ENCODE measurements at places on chromosomes 12 and 14.

GRCh38 chr12:109289004-109289403 is 20.1 kb downstream of the FOXN4 start:
- no peak for DNase-seq

GRCh38 chr12:82517808-82518207 is 159.5 kb downstream of the METTL25 start:
- DNase-seq = no peak

DNA sequence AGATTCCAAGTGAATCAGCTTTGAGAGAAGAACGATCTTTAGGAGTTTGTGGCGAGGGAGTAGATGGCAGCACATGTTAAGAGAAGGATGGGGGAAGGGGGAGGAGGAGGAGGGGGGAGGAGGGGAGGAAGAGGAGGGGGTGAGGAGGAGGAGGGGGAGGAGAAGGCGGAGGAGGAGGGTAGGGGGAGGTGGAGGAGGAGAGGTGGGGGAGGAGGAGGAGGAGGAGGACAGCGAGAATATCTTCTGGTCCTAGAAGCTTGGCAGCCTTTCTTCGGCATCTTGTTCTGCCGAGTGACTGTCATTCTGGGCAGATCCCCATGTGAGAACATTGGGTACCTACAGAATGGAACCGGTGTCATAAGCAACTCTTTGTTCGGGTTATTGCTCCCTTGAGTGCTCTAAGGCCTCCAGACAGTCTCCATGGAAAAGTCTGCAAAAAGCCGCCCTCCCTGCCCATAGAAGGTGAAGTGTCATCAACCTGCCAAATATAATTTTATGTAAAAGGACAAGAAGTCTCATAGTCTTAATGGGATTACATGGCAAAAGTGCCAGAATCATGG is 6.9 kb downstream of the RFC5 start:
- DNase-seq = no peak

- no peak for DNase-seq
These were observed 41.4 kb upstream of the PPFIA2 start for GRCh38 chr12:81800298-81801148.

DNA sequence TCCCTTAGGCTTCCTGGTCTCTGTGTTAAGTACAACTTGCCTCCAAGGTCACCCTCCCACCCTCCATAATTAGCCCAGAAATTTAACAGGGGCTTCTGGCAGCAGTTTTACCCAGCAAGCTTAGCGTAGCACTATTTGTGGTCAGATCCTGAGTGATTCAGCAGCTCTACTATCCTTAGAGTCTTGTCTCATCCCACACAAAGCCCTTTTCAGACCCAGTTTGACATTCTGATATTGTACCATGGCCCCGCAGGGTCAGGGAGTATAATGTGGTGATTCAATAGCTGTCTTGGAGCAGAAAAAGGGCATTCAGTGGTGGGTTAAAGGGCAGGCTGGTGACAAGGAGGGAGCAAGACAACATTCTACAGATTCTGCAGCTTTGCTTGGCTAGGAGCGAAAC is 153.8 kb upstream of the DDHD1 start:
- DNase-seq = no peak

GRCh38 chr14:101241807-101242278 is 319.5 kb upstream of the DIO3 start:
- no peak for DNase-seq

DNA sequence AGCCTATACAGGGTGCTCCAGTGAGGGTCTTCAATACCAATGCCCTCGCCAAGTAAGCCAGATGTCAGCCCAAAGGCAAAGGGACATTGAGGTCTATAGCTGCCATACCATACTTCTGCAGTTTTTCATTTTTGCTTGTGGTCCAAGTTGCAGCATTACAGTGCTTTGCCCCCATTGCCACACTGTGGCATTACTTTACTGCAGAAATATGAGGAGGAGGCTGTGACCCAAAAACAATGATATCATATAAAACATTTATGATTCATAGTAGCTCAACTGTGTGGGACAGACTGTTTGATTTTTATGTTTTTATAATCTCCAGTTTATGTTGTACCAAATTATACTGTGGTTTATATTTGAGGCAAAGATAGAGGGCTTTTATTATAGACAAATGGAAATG is 64.1 kb downstream of the KIAA0586 start:
- no peak for DNase-seq

DNA sequence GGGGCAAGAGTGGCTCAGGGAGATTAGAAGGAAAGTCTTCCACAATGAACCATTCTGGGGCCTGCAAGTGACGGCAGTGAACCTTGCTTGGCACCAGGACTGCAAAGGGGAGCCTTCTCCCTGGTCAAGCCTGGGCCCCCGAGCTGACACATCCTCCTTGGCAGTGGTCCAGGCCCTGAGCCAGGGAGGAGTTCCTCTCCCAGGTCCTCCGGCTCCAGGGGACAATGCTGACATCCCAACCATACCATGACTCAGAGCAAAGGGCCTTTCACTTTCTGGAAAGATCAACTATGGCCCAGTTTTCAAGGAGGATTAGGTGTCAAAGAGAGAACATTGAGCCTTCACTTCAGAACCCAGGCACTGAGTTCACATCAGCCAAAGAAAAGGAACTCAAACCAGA is 756.5 kb upstream of the TBX3 start:
- no peak for DNase-seq

DNA sequence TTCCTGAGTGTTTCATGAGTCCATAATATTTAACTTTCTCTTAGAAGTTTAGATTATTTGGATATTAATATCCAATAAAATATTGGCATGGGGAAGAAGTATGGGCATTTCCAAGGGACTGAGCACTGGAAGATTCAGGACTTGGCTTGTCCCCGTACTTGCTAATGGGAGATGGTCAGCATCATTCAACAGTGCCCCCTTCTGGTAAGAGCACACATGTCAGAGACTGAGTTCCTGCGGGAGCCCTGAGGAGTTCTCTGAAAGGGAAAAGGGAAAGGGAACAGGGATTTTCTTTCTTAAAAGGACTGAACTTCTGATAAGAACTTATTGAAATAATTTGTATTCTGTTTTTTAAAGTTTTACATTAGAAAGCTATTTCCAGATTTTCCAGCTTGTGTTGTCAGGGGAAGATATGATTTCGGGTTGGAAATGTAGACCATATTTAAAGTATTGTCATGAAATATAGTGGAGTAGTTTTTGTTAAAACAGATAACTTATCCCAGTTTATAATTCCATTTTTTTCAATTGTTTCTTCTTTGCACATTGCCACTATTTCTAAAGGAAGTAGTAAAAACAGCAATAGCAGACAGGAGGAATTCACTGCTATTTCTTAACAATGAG is 59.8 kb upstream of the C12orf71 start:
- peak; percentile 22 for DNase-seq

DNA sequence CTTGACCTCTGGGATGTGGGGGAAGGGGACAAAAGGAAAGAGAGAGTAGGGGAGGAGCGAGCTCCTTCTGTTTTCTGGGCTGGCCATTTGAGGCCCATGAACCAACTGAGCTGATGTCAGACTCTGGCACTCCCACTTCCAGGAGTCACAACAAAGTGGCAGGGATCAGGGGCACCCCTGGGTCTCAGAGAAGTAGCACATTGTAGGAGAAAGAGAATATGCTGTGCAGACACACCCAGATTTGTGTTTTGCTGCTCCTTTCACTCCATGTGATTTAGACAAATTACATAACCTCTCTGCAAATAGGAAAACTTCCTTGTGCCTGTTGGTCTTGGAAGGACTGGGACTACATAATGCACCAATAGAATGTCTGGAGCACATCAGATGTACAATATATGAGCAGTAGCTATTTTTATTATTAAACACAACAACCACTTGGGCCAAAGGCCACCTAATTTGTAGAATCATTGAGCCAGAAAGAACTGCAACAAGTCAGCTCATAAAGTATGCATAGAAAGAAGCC is 265.5 kb downstream of the ZFP36L1 start:
- no peak for DNase-seq

GRCh38 chr14:37819155-37820015 is 224.0 kb downstream of the TTC6 start:
- no peak for DNase-seq

GRCh38 chr12:93722835-93723567 is 45.8 kb downstream of the CRADD start:
- DNase-seq = no peak

- DNase-seq = no peak
These were observed 26.4 kb downstream of the NOS1 start for GRCh38 chr12:117334855-117335587.

GRCh38 chr12:13376610-13377373 is 180.3 kb downstream of the EMP1 start:
- no peak for DNase-seq

- DNase-seq = no peak
These were observed 28.8 kb downstream of the KRT80 start for GRCh38 chr12:52162981-52163380.

- DNase-seq = no peak
These were observed 58.2 kb downstream of the CRACR2A start for GRCh38 chr12:3694673-3695072.

GRCh38 chr12:130266751-130267150 is 70.9 kb upstream of the PIWIL1 start:
- DNase-seq = no peak

GRCh38 chr12:68532204-68532886 is 78.4 kb upstream of the RAP1B start:
- DNase-seq = no peak

DNA sequence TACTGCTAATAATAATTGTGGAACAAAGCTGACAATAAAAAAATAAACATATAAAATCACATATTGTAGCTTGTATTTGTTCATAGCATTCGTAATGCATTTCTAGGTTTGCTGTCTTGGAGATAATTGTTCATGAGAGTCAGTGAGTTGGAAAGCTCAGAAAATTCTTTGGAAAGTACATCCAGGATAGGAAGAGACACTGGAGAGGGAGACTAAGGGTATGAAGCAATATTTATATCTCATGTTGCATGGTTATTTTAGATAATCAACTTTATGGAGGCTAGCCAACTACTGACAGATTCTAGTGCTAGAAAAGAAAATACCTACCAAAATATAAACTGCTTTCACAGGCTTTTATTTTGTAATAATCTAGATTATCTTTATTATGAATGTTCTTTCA is 1095.2 kb downstream of the FSCB start:
- no peak for DNase-seq

GRCh38 chr12:116160231-116160630 is 117.3 kb downstream of the MED13L start:
- no peak for DNase-seq

DNA sequence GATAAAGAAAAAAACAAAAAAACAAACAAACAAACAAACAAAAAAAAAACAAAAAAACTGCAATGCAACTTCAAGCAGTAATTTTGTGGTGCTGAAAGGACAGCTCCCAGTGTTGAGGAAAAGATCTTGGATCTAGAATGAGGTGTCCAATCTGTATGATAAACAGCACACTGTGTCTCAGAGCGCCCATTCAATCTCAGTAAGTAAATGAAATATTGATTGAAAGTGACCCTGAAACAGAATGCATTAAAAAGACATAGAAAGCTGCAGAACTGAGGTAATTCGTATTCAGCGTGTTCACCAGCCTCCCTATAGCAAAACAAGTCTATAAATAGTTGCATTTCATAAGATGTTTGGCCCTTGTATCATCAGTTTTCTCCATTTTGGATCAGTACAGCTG is 153.0 kb downstream of the NOVA1 start:
- DNase-seq = no peak

DNA sequence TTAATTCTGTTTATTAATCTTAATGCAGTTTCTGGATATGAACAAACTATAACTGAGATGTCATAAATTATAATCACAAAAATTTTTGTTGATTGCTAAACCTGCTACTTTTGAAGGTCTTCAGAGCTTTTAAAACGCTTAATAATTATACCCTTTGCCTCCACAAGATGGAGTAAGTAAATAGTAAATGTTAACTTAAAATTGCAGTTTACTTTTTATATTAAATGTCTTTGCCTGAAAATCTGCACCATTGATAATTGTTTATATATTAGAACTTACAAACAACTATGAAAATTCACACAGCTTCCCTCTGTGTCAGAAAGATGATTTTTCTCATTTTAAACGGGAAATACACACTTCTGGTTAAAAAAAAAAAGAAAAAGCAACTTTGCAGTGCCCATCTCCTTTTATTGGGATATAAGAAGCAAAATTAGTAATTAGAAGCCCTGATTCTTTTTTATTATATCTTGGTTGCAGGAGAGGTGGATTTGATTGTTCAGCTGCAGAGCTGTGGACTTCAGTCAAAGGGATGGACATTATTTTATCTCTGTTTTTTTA is 35.6 kb downstream of the SCFD1 start:
- no peak for DNase-seq

DNA sequence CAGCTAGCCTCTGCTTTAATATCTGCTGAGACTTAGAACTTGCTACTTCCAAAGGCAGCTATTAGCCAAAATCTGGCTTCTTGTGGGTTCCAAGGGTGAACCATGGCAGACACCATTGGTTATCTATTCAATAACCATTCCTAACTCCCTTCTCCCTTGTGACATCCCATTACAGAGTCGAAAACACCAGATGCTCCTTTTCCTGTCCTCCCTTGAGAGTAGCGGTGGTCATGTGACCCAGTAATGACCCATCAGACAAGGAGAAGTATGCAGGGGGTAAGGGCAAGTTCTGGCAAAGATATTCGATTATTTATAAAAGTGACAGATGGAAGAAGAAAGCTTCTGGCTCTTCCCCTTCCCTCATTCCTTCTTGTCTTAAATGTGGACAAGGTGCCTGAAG is 20.1 kb downstream of the TGFB3 start:
- DNase-seq = no peak

GRCh38 chr12:102865821-102866615 is 51.0 kb downstream of the PAH start:
- DNase-seq = no peak

- no peak for DNase-seq
These were observed 7.9 kb upstream of the PRKAB1 start for GRCh38 chr12:119660076-119660475.
